ENCODE measurements at places on chromosomes 7 and 10.
A peak's percentile ranks its signal among the peaks of the same experiment; 100 is the strongest.

- no peak for DNase-seq
Measured at GRCh38 chr7:93147363-93147762, 822 bp downstream of the SAMD9L start.

DNA sequence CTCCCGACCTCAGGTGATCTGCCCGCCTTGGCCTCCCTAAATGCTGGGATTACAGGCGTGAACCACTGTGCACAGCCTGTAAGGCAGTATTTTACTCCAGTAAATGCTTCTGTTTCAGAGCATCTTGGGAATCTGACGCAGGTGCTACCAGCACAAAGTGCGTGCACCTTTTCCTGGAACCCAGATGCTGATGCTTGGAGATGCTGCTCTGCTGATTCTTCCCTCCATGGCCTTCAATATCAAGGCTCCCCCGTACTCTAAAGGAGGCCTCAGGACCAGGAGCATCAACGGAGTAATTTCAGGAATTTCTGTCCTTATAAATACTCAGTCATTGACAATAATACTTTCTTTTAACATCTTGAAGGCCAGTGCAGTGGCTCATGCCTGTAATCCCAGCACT, 23.5 kb downstream of the DENND2A start:
- no peak for DNase-seq

- no peak for DNase-seq
Measured at GRCh38 chr10:90959826-90960225, 38.9 kb upstream of the ANKRD1 start.

GRCh38 chr10:44282626-44283300, 102.1 kb downstream of the CXCL12 start:
- DNase-seq: no peak

DNA sequence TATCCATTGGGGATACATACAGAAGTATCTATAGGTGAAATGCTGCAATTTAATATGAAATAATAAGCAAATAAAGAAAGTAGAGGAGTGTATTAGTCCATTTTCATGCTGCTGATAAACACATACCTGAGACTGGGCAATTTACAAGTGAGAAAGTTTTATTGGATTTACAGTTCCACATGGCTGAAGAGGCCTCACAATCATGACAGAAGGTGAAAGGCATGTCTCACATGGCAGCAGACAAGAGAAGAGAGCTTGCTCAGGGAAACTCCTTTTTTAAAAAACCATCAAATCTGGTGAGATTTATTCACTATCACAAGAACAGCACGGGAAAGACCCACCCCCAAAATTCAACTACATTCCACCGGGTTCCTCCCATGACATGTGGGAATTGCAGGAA, 82.8 kb upstream of the TRIM24 start:
- no peak for DNase-seq

DNA sequence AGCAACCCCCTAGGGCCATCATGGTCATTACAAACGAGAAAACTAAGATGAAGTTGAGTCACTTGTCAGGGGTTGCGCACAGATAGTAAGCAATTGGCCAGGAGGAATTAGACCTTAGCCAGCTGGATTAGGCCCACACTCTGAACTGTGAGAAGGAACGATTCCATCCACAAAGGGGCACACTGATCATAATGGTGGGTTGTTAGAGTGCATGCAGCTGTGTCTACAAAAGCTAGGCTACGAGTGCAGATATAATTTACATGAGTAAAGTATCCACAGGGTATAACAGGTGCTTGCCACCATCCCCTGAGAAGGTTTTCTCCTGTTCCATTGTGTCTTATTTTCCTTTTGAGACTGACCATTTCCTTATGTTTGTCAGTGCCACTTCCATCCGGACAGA, 16.6 kb upstream of the FAM170B start:
- DNase-seq: peak; percentile 85

DNA sequence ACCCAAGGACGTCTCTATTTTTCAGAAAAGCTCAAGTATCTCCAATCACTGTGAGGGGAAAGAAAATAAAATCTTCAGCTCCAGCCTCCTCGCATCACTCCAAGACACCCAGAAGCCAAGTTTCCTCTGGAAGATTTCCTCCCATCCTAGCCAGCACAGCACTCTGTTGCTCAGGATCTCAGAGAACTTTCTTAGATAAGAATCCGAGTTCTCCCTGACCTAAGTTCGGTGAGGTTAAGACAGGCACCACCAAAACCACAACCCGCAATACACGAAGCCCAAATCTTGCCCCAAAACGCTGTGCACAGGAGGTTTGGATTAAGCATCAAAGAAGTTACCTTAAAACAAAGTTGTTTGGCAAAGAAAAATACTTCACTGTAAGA, 4.2 kb downstream of the FAM53B start:
- DNase-seq: no peak

DNA sequence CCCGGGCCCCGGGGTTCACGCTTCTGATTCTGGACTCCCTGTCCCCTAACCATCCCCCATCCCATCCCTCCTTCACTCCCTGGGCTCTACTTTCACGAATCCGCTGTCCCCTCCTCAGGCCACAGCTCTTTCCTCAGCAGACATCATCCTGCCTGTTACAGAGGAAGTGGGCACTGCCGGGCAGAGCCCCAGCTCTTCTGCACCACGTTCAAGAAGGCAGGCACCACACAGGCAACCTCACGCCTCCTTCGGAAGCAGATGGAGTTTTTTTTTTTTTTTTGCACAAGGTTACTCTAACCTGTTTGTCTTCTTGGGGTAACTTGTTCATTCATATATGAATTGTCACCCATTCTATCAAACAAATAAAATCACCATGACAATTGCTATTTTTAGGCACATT, 17.9 kb upstream of the ZNF32 start:
- DNase-seq: no peak

DNA sequence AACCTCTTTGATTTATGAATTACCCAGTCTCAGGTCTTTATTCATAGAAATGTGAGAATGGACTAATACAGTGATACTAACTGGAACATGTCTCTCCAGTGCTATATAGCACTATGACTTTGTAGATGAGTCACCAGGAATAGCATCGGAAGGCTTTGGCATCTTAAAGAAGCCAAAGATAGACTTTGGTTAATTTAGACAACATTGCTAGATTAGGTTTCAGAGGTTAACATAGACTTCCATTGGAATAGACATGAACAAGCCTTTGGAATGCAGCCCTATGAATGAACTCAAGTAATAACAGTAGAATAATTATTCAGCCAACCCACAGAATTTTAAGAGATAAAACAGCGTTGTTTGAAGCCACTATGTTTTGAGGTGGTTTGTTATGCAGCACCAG, 169.2 kb downstream of the HGF start:
- no peak for DNase-seq

DNA sequence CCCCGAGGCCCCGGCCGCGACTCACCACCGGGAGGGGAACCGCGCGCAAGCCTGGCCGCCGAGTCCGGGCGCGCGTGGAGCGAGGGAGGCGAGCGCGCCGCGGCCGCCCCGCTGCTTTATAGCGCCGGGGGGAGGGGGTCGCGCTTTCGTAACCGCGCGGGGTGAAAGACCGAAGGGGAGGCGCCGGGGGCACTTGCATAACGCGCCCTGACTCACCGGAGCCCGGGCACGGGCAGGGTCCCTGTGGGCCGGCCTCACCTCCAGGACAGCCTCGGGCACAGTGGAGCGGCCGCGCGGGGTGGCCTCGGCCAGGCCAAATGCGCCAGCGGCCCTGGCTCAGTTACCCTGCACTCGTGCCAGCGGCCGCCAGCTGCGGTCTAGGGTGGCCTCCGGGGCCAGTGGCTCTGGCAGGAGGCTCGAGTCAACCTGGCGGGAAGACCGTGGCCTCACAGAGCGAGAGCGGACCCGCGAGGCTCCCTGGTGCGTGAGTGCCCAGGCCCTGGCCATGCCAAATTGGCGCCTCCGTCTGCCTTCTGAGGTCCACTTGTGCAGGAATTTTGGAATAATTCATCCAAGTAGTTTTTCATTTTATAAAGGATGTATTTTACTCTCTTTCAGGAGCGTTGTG, at the start of gene RBP4:
Gene RBP4 (minus strand): TSS at position 90 of the 628 bp plus-strand sequence. CDS start 207 bp downstream, outside the sequence.
- peak; percentile 7 for DNase-seq

DNA sequence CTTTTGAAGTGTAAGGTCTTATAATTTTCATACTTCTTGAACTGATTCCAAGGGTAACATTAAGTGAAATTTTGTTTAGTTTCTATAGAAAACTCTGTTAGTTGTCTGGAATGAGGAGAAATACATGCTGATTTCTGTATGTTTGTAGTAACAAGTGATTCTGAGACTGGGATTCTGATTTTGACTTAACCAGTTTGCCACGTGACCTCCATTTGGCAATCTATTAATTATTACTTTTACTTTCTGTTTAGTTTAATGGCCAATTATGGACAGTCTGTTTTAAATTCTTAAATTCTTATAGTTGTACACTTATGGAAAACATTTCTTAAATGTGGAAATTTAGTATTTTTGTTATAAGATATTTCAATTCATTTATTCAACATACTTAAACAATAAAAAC, 163.1 kb downstream of the ADK start:
- DNase-seq: no peak

- no peak for DNase-seq
Measured at GRCh38 chr7:95482424-95482823, 3.3 kb upstream of the ASB4 start.

GRCh38 chr7:65444899-65445823, 71.5 kb downstream of the ZNF92 start:
- peak; percentile 81 for DNase-seq

DNA sequence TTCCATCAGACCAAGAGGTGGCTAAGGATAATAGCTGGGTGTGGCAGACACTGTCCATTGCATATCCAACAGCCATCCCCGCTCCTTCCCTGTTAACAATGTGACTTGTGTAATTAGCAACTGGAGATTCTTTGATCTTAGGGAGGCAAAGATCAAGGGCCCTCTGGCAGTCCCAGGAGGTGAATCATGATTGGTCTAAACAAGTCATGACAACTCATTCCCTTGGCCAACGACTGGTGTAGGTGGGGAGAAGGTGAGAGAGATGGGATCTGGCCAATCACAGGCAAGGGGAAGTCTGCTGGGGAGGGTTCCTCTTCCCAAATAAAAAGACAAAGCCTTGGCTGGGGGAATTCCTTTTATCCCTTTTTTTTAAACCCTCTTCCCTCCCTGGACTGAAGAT, 46.2 kb upstream of the COMTD1 start:
- DNase-seq: no peak

DNA sequence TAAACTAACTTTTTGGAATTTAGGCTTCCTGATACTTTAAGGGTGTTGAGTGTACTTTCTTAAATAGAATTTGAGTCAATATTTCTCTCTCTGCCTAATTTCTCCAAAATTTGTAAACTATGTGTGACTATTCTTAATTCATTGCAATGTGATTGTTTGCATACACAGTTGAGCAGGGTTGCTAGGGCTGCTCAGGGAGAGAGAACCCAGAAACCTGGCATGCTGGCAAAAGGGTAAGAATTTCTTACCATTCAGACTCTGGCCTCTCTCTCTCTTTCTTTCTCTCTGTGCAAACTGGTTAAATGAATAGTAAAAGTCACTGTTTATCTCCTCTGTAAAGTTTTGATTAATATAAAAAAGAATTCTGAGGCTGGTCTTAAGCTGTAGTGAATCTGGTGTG, 51.0 kb upstream of the NAMPT start:
- DNase-seq: no peak

DNA sequence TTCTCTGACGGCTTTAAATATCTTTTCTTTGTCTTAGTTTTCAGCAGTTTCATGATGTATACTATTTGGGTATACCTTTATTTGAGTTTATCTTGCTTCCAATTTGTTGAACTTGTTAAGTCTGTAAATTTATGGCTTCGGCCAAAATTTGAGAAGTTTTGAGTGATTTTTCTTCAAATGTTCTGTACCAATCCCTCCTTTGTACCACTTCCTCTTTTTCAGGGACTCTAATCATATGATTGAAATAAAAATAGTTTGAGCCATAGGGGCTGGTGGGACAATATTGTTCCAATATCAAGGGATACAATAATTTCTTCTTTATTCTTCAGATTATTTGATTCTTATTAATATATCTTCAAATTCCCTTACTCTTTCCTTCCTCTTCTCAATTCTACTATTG, 43.1 kb upstream of the CTTNBP2 start:
- no peak for DNase-seq

- DNase-seq: no peak
Measured at GRCh38 chr7:128100949-128101713, 69.9 kb upstream of the LRRC4 start.

DNA sequence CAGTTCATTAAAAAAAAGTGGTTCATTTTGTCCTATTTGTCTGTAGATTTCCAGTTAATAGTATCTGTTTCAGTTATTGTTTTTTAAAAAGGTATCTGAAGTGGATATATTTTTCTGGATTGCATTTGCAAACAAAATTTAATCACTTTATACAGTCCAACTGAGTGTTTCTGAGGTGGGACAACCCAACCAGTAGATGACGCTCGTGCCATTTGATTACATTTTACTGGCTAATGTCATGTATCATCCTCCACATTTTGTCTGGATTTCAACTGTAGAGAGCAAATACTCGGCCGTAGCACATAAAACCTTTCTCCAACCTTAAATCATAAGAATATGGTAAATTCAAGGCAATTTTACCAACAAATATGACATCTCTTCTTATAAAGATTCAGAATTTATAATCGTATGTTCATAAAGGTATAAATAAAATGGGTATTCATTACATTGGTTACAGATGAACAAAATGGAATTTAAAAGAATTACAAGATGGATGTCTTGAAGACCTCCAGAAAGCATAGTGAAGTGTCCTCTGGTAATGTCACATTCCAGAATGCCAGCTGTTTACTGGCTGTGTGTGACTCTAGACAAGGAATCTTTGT, 789.0 kb downstream of the PHTF2 start:
- peak; percentile 46 for DNase-seq

DNA sequence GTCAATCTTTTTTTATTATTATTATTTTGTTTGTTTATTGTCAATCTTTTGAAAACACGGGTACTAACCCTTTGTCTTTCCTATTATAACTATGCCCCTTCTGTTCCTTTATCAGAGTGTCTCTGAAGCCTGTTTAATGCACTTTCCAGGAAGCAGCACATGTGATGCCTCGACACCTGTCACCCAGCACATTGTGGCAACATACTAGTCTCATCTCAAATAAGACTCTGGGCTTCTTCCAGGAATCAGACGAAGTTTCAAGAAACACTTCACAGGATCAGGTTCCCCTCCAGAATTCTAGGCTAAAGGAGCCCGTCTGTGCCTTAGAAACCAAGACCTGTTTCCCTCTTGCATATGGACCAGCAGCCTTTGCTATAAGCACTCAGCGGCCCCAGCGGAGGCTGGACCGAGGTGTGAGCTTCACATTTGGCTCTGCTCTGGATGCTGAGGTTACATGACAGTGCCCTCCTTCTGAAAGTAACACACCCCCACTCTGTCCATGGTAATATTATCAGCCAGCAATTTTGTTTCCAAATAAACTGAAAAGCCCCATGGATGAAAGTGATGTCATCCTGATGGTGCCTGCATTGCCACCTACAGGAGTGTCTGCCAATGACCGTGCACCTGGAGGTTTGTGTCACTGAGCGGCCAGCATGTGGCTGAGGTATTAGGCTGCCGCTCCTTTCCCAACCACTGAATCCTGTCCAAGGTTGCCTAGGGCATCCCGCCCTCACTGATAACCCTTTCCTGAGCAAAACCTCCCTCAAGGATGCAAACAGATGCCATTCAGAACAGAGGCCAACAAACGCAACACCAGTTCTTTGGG, 38.1 kb downstream of the MKI67 start:
- DNase-seq: no peak

Data from NCI-H1092 treated with DMSO at 0.1 percent for 48 hours (cell line).